ENCODE measurements at places on chromosomes 2 and 18. TPM values are rescaled to one million over a fixed set of nuclear protein-coding genes. Genes with fewer than 3 reads are reported as not detected.

REG1B gene
- not detected for polyA plus RNA-seq

PROKR1 gene
- 0.22 TPM for polyA plus RNA-seq

PER2 gene
- 5.9 TPM for polyA plus RNA-seq

FAM210A gene
- 21.2 TPM for polyA plus RNA-seq

UGT1A5 gene
- polyA plus RNA-seq, result not detected

STON1 gene
- polyA plus RNA-seq, result 38.4 TPM

EGR4 gene
- not detected for polyA plus RNA-seq

TCF7L1 gene
- polyA plus RNA-seq, result 59.1 TPM

CYBRD1 gene
- 53.2 TPM for polyA plus RNA-seq

KATNAL2 gene
- polyA plus RNA-seq, result 13.2 TPM

KCNG3 gene
- 0.47 TPM for polyA plus RNA-seq

Measured in right renal pelvis (tissue), 4 donors.